Prostate gland (tissue), 2 donors: ENCODE measurements at places on chromosomes 13 and 19.

DNA sequence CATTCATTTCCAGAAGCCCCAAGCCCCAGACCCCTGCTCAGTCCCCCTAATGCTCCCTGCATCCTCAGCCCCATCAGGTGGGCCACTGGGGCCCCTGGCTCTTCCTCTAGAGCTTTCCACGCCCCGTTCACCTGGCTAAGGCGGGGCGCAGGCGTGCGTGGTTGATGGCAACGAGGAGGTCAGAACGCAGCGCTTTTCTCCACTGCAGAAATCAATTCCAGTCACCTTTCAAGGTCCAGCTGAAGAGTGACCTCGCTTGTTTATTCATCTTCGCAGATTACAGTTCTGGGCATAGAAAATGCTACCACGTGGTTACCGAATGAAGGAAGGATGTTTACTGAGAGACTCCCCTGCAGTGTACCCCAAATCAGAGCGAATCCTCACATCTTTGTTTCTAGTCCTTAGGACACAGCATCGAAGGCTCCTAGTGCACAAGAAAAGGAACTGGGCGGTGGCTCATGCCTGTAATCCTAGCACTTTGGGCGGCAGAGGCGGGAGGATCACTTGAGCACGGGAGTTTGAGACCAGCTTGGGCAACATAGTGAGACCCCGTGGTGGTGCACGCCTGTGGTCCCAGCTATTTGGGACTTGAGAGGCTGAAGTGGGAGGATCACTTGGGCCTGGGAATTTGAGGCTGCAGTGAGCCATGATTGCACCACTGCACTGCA is 828 bp upstream of the PBX4 start:
- no peak for DNase-seq

DNA sequence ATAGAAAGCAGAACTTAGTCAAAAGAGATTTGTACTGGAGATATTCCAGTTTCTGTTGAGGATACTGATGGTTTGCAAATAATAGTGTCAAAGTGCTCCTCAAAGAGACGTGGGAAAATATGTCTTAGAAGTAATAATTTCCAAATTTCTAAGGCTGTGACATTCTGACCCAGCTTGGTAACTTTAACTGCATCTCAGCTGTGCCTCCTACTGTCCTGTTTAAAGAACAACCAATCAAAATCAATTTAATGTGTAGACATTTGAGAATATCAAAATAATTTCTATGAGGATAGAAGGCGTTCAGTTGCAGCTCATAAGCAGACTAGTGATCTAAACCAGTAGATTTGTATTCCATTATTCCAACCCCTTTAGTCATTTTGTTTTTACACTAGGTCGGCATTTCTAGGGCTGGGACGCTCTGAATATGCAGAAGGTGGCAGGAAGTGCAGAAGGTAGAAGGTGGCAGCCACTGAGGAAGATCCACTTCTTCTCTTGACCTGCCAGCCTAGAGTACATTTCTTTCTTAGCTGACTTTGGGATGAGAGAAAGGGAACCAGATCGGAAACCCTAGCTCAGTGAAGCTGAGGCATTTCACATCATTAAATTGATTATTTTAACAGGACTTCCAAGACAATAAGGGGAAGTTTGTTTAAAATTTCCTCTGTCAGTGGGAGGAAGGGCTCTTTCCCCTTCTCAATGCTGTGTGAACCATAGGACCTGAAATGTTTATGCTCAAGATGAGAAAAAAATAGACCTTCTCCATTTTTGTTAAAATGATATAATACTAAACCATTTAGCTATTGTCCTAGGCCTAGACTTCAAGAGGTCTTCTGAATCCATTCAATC is 67.5 kb downstream of the COL4A1 start:
- DNase-seq: no peak

GRCh38 chr13:92821324-92821723 is 405.3 kb upstream of the GPC6 start:
- no peak for DNase-seq

DNA sequence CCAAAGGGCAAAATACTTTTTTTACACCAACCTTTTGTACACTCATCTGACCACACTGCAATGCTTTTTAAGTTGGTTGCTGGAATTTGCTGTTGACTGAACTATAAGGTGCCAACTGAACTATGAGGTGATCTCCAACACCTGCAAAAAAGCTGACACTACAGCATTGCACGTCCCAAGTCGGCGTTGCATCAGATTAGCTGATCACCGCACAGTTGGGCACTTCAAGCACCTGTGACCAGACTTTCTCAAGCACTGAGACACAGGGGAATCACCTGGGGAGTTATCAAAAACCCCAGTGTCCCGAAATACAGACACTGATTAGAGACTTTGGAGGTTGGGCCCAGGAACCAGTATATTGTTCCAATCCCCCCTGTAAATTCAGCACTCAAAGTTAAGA is 1.1 kb downstream of the NLRP11 start:
- no peak for DNase-seq

GRCh38 chr13:39269411-39269810 is 231.2 kb downstream of the NHLRC3 start:
- no peak for DNase-seq

- no peak for DNase-seq
These were observed 601.0 kb downstream of the FGF9 start for GRCh38 chr13:22271903-22272302.

GRCh38 chr19:48645620-48646000 is 377 bp downstream of the CA11 start:
- no peak for DNase-seq

DNA sequence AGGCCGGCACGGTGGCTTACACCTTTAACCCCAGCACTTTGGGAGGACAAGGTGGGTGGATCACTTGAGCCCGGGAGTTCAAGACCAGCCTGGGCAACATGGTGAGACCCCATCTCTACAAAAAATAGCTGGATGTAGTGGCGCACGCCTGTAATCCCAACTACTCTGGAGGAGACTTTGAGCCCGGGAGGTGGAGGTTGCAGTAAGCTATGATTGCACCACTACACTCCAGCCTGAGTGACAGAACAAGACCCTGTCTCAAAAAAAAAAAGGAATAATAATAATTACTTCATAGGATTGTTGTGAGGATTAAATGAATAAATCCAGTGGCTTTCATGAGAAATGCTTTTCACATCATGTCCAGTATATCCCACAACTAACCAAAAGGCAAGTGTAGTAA is 8.0 kb downstream of the IGSF23 start:
- no peak for DNase-seq

GRCh38 chr13:67855741-67856238 is 625.7 kb upstream of the PCDH9 start:
- DNase-seq: no peak

DNA sequence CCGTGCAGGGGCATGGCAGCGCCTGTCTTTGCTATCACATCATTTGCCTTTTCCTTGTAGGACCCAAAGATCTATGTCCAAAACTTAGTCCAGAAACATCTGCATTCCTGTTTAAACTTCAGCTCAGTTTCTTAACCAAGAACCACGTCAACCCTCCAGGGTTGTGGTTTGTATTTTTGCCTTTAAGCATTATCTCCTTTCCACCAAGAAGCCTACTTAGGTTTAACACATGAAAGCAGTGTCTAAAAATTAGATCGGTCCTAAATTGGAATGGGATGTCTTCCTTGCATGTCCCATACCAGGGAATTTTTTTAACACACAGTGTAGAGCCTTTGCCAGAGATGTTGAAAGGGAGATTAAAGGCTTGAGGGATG is 38.8 kb downstream of the DHRS12 start:
- DNase-seq: no peak

GRCh38 chr13:25771202-25771601 is 280.6 kb downstream of the SHISA2 start:
- no peak for DNase-seq

DNA sequence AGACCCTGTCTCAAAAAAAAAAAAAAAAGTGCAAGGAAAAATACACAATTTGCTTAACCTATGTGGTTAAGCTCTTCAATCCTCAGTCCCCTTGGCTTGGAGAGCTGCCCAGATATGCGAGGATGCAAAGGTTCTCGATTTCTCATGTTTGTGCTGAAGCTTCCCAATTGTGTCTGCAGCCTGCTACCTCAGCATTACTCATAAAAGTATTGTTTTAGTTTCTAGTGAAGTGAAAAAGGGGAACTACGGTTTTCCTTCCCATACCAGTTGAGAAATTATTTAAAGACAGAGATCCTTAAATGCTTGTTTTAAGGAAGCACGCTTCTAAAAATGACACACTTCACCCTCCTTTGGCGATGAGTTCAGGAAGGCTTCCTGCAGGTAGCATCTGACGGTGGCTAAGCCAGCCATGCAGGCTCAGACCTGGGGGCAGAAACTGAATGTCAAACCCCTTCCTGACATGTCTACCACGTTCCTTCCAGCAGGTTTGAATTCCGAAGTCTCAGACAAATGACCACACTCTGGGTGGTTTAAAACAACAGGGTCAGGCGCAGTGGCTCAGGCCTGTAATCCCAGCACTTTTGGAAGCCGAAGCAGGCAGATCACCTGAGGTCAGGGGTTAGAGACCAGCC is 47.9 kb downstream of the RUBCNL start:
- DNase-seq: no peak

GRCh38 chr19:6710273-6711077 is 10.0 kb downstream of the C3 start:
- DNase-seq: no peak

- DNase-seq: no peak
These were observed 7.2 kb upstream of the CCDC97 start for GRCh38 chr19:41302624-41303351.

- no peak for DNase-seq
These were observed 15.8 kb downstream of the GATAD2A start for GRCh38 chr19:19421299-19421696.

GRCh38 chr19:45344621-45345505 is 4.3 kb downstream of the KLC3 start:
- DNase-seq: no peak
